IPS-NIHi11 (cell line): ENCODE measurements at places on chromosomes 4 and X.

DNA sequence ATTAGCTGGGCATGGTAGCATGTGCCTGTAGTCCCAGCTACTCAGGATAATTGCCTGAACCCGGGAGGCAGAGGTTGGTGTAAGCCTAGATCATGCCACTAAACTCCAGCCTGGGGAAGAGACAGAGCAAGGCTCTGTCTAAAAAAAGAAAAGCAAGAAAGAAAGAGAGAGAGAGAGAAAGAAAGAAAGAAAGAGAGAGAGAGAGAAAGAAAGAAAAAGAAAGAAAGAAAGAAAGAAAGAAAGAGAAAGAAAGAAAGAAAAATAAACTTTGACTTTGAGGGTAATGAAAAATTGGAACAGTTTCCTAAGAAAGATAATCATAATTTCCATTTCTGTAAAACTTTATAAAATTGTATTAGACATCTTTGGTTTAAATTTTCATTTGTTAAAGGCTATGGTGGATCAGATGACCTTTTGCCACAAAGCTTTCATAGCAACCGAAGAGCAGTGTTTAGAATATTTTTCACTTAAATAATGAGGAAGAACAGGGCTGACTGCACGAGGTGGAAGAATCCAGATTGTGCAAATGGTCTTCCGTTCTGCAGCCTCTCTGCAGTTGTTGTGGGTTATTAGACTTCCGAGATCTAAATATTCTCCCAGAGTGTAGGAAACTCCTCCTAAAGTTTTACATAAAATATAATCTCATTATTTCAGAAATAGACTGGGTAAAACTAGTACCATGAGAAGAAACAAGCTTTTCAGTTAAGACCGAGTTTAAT, 55.9 kb downstream of the RBM47 start:
- DNase-seq = no peak

DNA sequence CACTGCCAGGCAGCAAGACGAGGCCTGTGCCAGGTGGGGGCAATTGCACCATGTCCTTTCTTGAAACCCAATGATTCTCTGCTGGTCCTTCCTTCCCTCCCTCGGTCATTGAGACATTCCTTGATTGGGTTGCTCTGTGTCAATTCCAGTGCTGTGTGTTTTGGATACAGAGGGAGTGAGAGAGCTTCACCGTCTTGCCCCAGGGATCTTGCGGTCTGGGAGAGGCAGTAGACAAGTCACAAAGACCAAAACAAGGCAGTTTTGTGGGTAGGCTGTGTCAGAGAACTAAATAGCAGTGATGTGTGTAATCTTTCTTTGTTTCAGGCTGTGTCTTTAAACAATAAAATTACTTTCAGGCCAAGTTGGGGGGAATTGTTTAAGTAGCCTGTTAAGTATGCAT, 38.8 kb upstream of the TADA2B start:
- no peak for DNase-seq

DNA sequence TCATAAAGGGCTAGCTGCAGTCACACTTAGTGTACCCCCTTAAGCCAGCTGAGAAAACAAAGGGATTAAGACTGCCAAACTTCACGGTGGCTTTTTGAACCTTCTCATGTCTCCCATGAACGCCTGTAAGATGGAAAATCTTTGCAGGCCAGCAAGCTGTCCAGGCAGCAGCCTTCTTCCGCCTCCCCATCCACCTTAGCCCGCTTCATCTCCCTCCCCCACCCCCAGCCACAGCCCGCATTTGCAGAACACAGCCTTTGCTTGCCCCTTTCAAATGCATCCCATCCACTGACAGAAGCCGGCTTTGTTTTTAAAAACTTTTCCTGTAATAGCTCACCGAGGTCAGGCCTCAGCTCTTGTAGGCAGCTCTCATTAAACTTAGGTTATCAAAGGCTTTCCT, 113.8 kb upstream of the FAM9B start:
- peak; percentile 12 for DNase-seq

DNA sequence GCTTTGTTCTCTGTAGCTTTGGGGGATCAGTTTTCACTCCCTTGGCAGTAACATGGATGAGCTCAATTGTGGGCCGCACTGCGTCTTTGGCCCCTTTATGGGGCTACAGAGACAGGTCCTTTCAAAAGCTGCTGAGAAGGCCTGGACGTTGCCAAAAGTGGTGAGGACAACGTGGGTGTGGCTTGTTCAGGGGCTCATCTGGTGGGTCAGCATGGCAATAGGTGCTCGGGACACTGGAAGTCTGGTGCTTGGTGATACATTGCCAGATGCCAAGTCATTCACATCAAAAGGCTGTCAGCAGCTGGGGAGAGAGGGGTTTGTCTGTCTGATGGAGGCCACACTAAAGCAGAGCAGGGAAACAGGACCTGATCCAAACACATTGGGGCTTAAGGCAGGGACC, 149.8 kb upstream of the EOLA2 start:
- DNase-seq = no peak

DNA sequence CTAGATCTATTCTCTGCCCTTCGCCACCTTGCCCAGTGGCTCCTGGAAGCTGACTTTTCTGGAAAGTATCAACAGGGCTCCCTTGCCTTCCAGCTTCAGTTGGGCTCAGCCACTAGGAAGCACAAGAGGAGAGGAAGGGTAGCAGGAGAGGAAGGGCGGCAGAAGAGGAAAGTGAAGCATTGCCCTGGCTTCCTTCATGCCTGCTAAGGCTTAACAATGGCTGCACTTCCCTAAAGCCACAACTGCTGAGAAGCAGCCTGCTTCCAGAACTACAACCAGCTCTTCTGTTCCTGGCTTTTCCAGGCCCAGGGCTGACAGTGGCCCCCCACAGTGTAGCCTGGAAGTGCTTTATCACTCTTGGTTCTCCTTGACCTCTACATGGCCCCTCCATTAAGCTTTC, 29.1 kb upstream of the PGM2 start:
- DNase-seq = no peak

DNA sequence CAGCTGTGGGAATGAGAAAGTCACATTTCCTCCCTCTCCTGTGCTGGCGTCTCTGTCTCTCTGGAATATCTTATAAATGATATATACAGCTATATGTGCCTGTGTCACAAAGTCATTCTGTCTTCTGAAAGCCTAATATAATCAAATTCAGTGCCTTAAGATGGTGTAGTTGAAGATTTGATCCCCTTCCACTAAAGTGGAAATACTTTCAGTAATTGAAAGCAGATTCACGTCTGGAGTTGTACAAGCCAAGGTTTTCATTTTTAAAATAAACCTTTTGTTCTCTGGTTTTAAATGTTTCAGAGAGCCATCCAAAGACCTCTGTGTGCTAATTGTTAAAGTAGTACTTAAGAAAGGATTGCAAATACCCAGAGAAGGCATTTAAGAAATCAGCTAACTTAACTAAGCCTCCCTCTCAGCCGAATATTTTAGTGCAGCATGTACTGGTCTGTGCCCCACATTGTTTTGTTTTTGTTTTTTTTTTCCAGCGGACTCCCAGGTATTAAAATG, 206.8 kb downstream of the TENM3 start:
- DNase-seq = no peak

DNA sequence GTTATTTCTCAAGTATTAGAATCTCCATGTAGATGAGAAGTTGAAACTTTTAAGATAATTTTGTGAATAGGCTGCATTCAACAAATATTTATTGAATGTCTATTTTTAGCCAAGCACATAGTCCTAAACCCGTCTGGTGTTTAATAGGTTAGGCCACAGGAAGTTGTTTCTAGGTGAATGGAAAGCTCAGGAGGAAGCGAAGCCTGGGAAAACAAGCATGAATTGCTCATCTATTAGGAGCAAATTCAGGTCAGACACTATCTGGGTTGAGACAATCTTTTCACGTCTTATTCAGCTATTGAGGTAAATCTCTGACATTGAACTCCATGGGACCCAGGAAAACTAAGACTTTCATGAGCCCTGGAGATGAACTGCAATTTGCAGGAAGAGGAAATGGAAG, 43.1 kb upstream of the FREM3 start:
- DNase-seq = no peak

- DNase-seq = no peak
Observed at GRCh38 chr4:61425315-61425714, 225.2 kb downstream of the ADGRL3 start.

DNA sequence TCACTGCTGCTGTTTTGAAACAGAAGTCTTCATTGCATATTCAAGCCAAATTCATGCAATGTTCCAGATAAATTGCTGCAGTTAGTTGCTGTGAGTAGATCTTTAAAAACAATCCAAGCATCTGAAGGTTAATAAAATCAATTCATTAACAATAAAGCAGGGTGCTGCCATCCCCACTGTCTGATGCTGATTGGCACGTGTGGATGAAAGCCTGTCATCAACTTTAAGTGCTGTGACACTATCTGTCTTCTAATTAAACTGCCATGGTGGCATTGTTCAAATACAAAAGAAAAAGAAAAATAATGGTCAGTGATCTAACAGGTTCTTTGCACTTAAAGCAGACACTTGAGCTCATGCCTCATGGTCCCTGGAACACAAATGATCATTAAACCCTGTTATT, 63.0 kb upstream of the MND1 start:
- DNase-seq = no peak

DNA sequence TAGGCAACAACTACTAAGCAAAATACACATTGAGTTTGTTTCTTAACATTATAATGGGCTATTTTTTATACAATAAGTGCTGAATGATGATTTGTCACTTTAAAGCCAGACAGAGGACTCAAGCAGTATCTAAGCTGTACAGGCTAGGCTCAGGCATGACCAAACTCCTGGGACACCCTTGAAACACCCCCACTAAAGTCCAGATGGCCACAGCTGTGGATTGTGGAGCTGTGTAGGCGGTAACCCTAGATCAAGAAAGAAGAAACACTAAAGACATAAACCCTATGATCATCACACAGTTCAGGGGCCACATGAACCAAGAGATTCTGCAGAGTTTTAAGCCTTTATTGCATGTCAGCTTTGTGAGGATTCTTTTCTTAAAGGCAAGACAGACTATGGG, 25.1 kb downstream of the TAB3 start:
- no peak for DNase-seq

DNA sequence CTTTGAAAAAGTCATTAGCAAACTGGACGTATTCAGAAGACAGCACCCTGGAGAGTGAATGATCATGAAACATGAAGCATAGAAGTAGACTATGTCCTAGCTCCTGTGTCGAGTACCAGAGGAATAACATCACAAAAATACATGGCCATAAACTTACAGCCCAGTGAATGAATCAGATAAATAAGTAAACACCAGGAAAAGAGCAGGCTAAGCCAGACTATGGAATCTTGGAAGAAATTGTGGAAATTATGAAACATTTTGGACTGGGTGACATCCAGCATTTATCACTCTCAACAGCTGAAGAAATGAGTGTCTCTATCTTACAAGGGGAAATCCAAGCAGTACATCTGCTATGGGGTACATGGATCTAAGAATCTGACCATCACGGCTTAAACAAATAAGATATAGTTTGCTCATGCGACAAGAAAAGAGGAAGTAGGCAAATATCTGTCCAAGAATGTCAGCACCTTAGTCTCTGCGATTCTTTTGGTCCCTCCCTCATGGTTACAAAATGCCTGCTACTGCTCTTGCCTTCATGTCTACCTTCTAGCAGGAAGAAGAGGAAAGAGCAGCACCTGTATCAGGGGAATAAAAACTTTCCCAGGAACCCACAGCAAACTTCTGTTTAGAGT, 481.5 kb downstream of the BCOR start:
- no peak for DNase-seq

- DNase-seq = no peak
Observed at GRCh38 chrX:39609941-39610340, 487.8 kb downstream of the BCOR start.

DNA sequence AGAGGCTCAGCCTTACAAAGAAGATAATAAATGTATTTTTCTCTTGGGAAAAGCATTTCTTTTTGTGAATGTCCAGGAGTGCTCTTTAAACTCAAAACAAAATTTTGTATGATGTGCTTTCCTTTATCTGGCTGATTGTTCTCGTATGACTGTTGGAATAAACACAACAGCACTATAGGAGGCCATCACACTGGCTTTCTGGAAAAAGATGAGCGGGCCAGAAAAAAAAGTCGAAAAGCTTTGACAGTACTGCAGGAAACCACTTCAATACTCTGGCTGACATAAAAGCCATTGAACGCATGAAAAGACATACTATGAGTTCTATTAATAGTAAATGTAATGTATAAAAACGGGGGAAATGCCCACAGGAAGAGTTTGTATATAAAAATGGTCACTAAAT, 64.7 kb upstream of the CTSO start:
- no peak for DNase-seq

- no peak for DNase-seq
Observed at GRCh38 chr4:149845743-149846142, 30.1 kb upstream of the IQCM start.

- DNase-seq = no peak
Observed at GRCh38 chr4:39881789-39882188, 95.9 kb downstream of the PDS5A start.

DNA sequence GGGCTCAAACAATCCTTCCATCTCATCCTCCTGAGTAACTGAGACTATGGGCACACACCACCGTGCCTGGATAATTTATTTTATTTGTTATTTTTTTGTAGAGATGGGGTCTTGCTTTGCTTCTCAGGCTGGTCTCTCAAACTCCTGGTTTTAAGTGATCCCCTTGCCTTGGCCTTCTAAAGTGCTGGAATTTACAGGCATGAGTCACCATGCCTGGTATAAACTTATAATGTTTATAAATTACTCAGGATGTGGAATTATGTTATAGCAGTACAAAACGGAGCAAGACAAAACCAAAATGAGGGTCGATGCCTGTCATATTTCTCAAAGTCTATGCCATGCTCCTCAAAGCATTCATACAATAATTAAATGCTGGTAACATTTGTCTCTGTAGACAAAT, 29.8 kb upstream of the TEX13C start:
- no peak for DNase-seq

DNA sequence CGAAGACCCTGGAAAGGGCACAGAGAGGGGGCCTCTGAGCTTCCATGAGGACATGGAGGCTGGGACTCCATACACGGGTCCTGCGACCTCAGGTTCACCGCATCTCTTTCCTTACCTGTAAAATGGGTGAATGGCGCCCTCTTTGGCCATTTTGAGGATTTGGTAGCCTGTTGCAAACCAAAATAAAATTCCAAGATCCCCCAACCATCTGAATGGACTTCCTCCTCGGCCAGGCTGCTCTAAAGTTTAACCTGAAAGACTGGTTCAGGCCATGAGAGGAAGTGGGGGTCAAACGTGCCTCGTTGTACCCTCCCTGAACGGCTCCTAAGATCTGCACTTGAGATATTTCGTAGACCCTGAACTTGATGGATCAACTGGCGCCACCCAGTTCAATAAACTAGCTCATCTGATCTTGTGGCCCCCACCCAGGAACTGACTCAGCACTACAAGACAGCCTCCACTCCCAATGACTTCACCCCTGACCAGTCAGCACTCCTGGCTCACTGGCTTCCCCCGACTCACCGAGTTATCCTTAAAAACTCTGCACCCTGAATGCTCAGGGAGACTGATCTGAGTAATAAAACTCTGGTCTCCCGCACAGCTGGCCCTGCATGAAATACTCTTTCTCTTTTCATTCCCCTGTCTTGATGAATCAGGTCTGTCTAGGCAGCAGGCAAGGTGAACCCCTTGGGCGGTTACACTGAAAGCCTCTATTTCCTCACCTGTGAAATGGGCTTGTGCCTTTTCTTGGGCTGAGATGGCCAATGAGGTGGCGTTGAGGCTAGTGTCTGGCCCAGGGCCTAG, 32.9 kb upstream of the GPR78 start:
- DNase-seq = peak; percentile 84
